Testis (tissue), 5 donors: ENCODE measurements at places on chromosomes 3 and 15.

DNA sequence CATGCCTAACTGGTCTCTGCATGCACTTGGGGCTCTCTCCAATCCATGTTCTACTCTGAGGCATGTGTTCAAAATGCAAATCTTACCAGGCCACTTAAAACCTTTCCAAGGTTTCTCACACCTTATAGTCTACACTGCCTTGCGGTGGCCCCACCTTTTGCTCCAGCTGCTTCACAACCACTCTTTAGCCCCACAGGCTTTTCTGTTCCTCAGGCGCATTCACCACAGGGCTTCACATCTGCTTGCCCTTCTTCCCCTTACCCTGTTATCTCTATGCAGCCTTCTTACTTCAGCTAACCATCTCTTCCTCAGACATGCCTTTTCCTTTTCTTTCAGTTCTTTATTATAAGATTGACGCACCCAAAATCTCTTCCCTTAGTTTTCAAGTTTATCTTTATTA is 37.8 kb downstream of the MINDY4B start:
- H3K4me1 ChIP-seq, result no peaks in the 10 kb centered on the region
- H3K36me3 ChIP-seq, result no peaks in the 10 kb centered on the region
- no peak overlapping the region for H3K4me3 ChIP-seq
- H3K27ac ChIP-seq, result no peak overlapping the region
- H3K27me3 ChIP-seq, result no peaks in the 10 kb centered on the region

DNA sequence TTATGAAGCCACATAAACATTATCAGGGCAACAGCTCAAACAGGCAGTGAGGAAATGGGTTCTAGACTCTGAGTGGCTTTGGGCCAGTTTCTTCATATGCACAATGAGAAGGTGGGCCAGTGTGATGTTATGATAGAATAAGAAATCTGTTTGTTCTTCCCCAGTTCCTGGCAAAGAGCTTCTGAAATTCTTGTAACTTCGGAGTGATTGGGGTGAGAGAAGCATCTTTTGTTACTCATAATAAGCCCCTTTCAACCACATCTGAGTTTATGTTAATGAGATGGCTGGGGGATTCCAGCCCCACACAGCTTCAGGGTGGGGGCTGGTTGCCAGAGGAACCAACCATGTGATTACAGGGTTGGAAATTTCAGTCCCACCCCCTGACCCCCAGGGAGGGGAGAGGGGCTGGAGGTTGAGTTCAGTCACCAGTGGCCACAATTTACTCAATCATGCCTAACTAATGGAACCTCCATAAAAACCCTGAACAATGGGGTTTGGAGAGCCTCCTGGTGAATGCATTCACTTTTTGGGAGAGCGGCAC is 57.0 kb upstream of the FRMD4B start:
- H3K27ac ChIP-seq, result no peak overlapping the region
- no peaks in the 10 kb centered on the region for H3K36me3 ChIP-seq
- H3K4me3 ChIP-seq, result no peak overlapping the region

GRCh38 chr3:47592066-47592795 is 13.6 kb upstream of the CSPG5 start:
- H3K4me1 ChIP-seq, result no peaks in the 10 kb centered on the region
- no peak overlapping the region for H3K4me3 ChIP-seq
- DNase-seq, result no peak
- H3K27ac ChIP-seq, result no peak overlapping the region

GRCh38 chr3:182331341-182331740 is 462.0 kb upstream of the ATP11B start:
- H3K4me1 ChIP-seq, result no peaks in the 10 kb centered on the region
- no peak overlapping the region for H3K27ac ChIP-seq
- H3K27me3 ChIP-seq, result no peaks in the 10 kb centered on the region
- DNase-seq, result no peak

GRCh38 chr3:8638994-8639658 is 5.5 kb downstream of the SSUH2 start:
- DNase-seq, result no peak
- H3K27ac ChIP-seq, result no peak overlapping the region
- no peaks in the 10 kb centered on the region for H3K4me1 ChIP-seq
- H3K4me3 ChIP-seq, result no peak overlapping the region

DNA sequence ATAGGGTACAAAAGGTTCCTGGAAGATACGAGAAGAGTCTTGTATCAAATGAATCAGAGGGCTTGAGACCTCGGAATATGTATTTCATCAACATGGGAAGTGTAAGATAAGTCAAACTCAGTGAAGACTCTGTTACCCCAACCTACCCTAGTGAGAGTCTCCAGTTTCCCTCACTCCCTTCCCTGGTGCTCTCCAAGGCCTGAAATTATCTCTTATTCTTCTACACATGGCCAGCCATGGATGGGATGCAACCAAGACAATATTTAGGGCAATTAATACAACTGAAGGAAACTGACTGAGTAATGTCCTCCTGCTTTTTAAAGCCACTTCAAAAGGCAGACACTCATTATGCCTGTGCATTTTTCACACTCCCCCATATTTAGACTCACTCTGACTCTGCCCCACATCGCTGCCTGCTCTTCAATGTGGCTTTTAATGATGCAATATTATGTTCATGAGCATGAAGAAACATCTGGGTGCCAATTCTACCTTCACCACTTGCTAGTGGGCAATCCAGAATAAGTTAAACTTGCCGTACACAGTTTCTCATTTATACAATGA is 137.1 kb upstream of the THBS1 start:
- no peak for DNase-seq
- H3K36me3 ChIP-seq, result no peaks in the 10 kb centered on the region
- no peaks in the 10 kb centered on the region for H3K4me1 ChIP-seq

GRCh38 chr3:152299249-152299976 is 30.7 kb downstream of the MBNL1 start:
- no peaks in the 10 kb centered on the region for H3K27me3 ChIP-seq
- DNase-seq, result peak; percentile 47
- H3K36me3 ChIP-seq, result no peaks in the 10 kb centered on the region
- peak overlapping the region; percentile 36 for H3K4me3 ChIP-seq
- peaks cover 51% of the 10 kb centered on the region for H3K4me1 ChIP-seq

DNA sequence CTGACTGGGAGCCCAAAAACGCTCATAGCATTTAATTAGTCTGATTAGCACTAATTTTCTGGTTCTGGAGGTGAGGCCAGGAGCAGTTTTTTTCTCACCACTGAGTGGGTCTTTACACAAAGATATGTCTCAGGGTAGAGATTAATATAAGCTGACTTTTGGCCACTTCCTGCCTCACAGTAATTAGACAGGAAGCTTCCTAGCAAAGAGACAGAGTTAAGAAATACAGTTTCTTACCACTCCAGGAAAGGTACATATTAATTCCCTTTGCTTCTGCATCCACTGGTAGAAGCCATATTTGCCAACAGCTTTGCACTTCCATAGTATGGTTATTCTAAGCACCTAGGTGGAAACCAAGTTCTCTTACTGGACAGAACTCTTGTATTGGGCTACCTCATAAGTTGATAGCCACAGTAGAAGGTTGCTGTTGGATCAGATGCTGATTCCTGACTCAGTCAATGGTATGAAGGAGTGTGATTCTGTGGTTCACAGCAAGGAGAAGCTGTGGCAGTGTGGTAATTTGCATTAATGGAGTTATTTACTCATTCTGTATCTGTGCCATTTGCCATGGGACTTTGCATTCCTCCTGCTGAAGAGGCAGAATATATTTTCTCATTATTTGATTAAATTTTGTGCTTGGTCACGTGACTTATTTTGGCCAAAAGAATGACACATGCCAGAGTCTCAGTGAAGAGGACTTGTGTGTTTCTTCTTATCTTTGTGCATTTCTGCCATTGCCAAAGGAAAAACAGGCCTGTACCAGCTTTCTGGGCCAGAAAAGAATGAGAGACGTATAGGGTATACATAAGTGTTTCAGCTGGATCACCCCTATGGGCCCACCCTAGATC is 17.5 kb upstream of the ZBTB20 start:
- no peak overlapping the region for H3K27ac ChIP-seq
- H3K4me1 ChIP-seq, result no peaks in the 10 kb centered on the region
- DNase-seq, result no peak
- H3K4me3 ChIP-seq, result no peak overlapping the region
- H3K27me3 ChIP-seq, result no peaks in the 10 kb centered on the region

- no peak overlapping the region for H3K4me3 ChIP-seq
- H3K27me3 ChIP-seq, result no peaks in the 10 kb centered on the region
- H3K36me3 ChIP-seq, result no peaks in the 10 kb centered on the region
Measured at GRCh38 chr3:32460031-32460749, 42.5 kb downstream of the CMTM6 start.

GRCh38 chr3:32177702-32178198 is 60.7 kb upstream of the CMTM8 start:
- no peaks in the 10 kb centered on the region for H3K27me3 ChIP-seq
- peak; percentile 85 for DNase-seq
- no peak overlapping the region for H3K27ac ChIP-seq
- H3K4me1 ChIP-seq, result no peaks in the 10 kb centered on the region
